NCI-H69 (cell line): ENCODE measurements at places on chromosomes 3 and 15.

GRCh38 chr15:34154725-34155204, 52.9 kb downstream of the PGBD4 start:
- no peak for DNase-seq

DNA sequence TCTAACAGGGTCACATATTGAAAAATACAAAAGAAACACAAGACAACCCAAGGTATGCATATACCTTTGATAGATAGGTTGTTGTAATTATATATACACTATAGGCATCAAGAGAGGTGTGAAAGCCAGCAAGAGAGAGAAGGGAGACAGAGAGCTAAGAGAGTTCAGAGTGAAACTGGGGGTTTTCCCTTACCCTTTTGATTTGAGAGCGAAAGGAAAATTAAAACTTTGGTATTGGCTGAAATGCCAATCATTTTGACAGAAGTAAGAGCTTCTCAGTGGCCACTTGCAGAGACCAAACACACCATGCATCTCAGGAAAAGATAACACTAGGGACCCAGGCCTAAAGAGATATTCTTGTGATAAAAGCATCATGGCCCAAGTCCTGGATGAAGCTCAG, 183.6 kb downstream of the SHOX2 start:
- no peak for DNase-seq

DNA sequence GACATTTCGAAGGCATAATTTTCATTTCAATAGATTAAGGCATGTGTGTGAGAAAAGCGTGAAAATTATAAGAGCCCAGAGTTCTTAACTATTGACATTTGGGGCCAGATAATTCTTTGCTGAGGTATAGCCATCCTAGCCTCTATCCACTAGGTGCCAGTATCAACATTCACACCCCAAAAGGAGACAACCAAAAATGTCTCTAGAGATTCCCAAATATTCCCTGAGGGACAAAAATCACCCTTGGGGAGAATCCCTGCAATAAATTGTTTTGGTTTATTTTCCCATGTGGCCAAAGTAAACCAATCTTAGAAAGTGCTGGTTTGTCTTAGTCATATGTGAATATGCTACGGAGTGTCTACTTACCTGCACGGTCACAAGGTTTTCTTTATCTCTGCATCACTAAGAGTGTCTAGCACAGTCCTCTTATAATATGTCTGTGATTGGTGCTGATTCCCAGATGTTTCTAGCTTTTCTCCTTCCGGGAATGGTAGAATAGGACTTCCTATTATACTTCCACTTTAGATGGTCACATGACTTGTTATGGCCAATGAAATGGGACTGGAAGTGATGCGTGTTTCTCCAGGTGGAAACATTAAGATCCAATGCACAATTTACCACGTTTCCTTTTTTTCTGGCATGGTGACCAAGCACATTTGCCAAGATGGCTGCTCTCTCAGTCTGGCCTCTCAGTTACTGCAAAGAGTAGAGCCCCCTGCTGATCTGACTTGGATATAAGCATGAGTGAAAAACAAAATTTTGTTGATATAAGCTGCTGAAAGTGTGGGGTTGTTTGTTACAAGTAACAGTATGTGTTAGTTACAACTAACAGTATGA, 8.0 kb upstream of the KBTBD8 start:
- peak; percentile 3 for DNase-seq

GRCh38 chr3:116563351-116563750, 118.1 kb upstream of the LSAMP start:
- peak; percentile 3 for DNase-seq

DNA sequence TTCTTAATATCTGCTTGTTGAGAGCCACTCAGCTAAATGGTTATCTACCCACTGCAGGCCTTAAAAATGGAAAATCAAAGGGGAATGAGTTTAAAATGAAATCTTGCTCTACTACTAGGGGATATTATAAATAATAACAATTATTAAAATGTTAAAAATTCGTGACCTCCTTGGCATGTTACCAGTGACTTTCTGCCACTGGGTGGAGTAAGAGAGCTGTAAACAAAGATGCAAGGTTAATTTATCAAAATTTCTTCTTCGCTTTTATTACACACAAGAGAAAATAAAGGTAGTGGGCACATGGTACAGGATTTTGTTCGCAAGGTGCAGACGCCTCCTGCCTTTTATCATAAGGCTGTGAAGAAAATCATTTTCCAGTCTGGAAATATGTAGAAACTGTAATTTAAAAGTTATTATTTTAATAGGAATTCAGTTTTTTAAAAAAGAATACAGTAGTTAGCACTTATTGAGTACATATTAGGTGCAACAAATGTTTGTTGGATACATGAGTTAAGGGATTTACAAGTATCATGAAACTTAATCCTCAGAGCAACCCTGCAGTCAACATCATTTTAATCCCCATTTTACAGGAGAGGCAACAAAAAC, 272.6 kb downstream of the SUCLG2 start:
- peak; percentile 46 for DNase-seq

DNA sequence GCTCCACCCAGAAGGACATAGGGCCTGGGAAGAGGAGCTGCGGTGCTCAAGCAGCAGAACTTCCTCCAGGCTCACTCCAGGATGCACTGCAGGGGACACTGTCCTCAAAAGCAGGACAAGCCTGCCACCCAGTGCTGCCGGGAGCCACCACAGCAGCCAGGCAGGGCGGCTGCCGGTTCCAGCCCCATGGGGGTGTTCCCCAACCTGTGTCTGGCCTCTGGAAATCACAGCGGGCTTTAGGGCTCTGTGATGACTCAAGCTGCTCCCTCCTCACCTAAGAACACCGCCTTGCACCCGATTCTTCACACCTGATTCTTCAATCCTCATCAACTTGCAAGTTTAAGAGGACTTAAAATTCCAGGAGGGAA, 71.9 kb upstream of the SLC6A11 start:
- DNase-seq: peak; percentile 6
